Effector CD4-positive, alpha-beta T cell (primary cell): ENCODE measurements at places on chromosomes 3 and 15.

GRCh38 chr3:157149136-157149696 lies 10.7 kb downstream of the CCNL1 start:
- DNase-seq, result no peak

DNA sequence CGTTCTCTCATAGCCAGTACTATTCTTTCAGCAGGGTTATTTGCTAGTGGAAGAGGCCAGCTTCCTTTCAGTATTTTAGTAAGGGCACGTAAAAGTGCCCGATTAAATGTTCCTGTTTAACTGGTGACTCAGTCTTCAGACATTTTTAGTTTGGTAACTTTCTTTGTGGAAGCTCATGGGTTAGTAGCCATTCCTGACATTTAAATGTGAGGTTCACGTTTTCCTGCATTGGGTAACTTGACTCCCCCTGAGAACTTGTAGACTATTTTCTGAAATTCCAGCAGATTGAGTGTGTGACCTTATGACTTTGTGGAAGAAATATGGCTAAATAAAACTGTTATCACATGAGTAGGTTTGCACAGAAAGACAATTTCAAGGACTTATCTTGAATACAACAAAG lies 16.9 kb downstream of the ABHD2 start:
- no peak for DNase-seq

DNA sequence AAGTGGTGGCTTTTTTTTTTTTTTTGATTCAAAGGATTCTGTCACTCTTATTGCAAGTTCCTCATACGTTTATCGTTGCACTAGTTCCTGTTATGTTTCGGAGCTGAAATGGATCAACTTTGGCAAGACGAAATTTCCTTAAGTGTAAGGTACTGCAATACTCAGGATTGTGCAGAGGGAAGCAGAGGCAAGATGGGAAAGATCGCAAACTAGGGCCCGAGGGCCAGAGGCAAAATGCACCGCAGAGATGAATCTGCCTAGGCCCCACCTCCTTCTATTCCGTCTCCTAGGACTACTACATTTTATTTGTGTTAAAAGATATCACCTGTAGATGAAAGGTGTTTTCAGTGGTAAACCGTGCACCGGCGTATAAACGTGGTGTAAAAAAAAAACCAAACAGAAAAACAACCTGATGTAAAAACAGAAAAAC lies 331 bp downstream of the RNU6-1 start:
- DNase-seq, result no peak

DNA sequence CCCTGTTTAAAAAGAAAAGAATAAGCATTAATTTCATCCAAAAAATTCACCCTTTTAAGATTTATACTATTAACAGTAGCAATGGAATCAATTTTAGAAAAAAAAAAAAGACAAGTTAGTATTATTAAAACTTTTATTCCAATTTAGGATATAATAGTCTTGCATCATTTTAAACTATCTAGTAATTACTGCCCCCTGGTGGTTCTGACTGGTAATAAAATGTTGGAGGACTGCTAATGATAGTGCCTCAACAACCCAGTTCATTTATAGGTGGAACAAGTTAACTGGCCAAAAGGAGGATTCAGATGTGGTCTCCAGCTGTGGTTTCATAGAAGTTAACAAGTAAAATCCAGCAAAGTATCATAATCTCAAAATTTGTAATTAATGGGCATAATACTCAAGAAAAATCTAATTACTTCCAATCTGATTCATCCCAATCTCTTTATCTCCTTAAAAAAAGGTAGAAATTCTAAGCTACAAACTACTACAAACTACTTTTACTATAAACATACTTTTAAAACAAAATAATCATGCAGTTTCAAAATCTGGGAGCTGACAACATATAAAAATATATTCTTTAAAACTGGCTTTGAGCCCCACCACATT lies 30.7 kb upstream of the WDR49 start:
- peak; percentile 60 for DNase-seq

- no peak for DNase-seq
Measured at GRCh38 chr3:52083556-52084087, 27.3 kb upstream of the DUSP7 start.

DNA sequence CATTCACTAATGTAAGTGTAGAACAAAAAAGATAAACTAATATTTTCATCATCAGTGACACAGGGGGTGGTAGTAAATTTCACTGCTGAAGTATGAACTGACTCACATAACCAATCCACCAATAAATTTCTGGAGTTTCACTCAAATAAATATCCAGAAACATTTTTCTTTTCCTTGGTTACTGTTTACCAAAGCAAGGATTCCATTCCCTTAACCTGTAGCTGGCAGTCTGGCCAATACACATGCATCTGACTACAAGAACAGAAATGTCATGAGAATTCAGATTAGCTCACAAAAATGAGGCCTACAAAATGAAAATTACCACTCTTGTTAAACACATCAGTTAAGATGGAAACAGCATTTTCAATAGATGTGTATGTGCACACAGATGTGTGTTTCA lies 80.3 kb downstream of the STAG1 start:
- no peak for DNase-seq

DNA sequence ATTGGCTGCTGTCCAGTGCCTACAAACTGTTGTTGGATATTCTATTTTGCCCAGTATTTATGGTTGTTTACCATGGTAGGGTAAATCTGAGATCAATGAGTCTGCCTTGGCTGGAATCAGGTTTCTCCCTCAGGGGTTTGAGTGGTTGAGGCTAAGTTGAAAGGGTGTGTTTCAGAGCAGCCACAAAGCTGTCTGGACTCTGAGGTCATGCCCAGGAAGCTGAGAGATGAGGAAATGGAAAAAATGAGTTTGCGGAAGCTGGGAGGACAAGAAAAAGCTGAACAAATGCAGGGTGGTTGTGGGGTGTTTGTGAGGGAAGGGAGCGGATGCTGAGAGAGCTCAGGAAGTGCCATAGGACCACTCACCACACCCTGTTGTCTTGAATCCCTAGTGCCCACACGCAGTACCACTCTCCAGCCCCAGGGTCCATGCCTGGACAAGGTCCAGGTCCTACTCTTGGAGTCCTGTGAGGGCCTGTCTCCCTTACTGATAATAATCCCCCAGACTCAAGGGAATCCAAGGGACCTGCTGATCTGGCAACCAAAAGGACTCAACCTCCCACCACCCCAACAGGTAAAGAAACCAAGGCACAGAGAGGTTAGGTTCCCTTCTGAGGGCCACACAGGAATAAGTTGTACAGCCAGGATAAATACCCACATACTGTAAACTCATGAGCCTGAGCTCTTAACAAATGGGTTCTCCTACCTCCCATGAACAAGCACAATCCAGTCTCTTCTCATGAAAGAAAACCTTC lies 81.6 kb downstream of the PPCDC start:
- DNase-seq, result no peak

DNA sequence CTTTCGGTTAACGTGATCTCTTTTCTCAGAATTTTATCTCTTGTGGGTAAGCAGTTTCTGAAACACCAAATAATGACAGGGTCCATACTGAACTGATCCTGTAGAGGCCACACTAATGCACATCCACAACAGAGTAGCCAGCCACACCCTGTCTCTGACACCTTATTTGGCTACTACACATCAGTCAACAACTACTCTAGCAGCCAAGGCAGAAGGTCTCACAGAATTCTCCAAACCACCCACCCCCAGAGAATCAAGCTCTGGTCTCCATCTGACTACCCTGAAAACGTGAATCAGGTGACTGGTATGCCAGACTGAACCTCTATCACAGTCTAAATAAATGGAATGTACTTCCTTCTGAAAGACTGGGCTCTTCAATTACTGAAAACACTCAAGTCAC lies 38.0 kb downstream of the EDC3 start:
- DNase-seq, result no peak

GRCh38 chr3:13042127-13042701 lies 31.0 kb downstream of the IQSEC1 start:
- no peak for DNase-seq
